ENCODE measurements at places on chromosomes 16 and 17.

DNA sequence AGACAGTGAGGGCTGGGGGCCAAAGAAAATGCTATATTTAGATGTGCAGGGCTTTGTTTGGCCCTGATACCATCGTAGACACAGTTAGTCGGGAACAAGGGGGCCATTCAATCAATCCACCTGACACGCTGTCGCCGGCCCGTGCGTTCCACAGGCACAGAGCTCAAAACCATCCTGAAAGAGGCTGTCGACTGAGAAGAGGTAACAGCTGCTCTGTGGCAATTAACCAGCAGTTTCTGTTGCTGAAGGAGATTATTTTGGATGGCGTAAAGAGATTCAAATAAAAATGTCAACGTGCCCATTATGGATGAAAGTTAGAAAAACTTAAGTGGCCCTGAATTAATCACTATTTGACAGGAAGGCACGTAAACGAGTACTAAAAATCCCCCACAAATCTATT is 276.2 kb upstream of the IRX5 start:
- no peak for DNase-seq
- H3K27ac ChIP-seq: no peak overlapping the region
- no peaks in the 10 kb centered on the region for H3K4me1 ChIP-seq
- no peak overlapping the region for H3K4me3 ChIP-seq
- H3K27me3 ChIP-seq: peaks cover 3% of the 10 kb centered on the region

DNA sequence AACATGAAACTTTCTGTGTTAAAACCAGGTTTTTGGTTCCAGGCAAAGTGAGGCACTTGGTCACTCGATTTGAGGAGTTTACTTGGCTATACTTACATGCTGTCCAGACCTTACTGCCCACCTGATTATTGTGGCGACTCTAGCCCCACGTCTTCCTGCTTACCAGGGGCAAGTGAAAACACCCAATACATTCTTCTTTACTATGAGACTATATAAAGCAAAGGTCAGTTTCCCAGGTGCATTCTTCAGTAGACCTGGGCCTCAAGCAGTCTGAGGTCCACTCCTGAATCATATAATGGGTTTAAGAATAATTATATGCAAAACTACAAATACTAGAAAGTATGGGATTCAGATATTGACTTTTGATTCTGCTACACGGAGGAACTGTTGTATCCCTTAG is 86.2 kb downstream of the EFCAB5 start:
- H3K36me3 ChIP-seq: no peaks in the 10 kb centered on the region
- no peak overlapping the region for H3K4me3 ChIP-seq
- H3K4me1 ChIP-seq: no peaks in the 10 kb centered on the region
- H3K27me3 ChIP-seq: no peaks in the 10 kb centered on the region
- no peak for DNase-seq

GRCh38 chr17:59056857-59057256 is 49.8 kb downstream of the TRIM37 start:
- no peak for DNase-seq
- no peaks in the 10 kb centered on the region for H3K27me3 ChIP-seq
- H3K4me3 ChIP-seq: no peak overlapping the region
- H3K27ac ChIP-seq: no peak overlapping the region

DNA sequence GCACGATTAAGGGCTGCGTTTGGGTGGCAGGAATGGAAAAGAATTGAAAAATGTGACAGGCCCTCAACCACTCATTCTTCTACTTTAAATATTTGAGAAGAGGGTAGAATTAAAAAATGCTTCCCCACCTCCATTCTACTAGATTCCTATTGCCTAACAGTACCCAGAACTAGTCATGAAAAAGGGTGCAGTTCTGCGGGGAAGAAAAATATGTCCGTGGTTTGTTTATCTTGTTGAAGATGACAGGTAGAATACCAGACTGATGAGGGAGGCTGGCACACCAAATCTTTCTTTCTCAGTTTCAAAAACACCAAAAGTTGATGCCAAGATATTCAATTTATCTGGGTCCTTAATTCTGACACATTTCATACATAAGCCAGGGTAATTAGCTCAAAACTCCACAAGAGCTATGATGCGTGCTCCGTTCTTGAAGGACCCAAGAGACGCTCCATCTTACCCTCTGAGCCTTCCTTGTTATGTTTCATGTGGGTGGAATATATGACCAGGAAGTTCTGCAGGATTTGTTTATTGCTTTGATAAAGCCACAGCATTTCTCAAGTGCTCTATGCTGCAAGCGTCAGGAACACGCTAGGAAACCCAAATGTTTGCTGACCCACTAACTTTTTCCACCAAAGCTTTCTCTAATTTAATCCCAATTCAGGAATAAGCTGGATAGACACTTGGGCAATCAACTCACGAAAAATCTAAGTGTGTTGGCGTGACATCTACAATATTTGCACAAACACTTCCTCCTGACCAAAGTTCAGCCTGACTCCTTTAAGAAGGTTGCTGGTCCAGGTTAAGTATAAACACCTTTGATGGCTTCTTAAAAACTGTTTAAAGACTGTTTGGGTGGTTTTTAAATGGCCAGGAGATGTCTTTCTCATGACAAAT is 20.6 kb upstream of the GAN start:
- H3K4me3 ChIP-seq: no peak overlapping the region
- DNase-seq: no peak
- H3K4me1 ChIP-seq: no peaks in the 10 kb centered on the region

DNA sequence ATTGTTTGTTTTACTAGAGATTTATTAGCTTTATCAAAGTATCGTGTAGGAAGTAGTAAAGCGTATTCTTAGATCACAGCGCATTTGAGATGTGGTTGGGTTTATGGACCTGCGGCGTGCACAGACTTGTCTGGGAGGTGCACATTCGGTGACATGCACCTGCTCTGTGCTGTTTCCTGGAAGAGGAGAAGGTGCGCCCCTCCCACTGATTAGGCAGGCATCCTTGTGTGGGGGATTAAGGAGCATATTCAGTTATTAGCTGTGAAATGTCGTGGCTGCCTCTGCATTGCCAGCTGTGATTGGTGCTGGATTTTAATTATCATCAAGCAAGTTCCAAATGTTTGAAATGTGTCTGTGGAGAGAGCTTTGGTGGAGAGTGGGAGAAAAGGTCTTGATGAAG is 903.8 kb upstream of the RBFOX1 start:
- H3K27me3 ChIP-seq: no peaks in the 10 kb centered on the region
- no peak for DNase-seq
- no peak overlapping the region for H3K27ac ChIP-seq
- H3K4me1 ChIP-seq: no peaks in the 10 kb centered on the region
- no peak overlapping the region for H3K4me3 ChIP-seq

- no peak overlapping the region for H3K27ac ChIP-seq
- DNase-seq: no peak
- H3K4me1 ChIP-seq: no peaks in the 10 kb centered on the region
- no peaks in the 10 kb centered on the region for H3K36me3 ChIP-seq
- no peaks in the 10 kb centered on the region for H3K27me3 ChIP-seq
- no peak overlapping the region for H3K4me3 ChIP-seq
Measured at GRCh38 chr17:61303817-61304096, 95.9 kb upstream of the TBX2 start.

DNA sequence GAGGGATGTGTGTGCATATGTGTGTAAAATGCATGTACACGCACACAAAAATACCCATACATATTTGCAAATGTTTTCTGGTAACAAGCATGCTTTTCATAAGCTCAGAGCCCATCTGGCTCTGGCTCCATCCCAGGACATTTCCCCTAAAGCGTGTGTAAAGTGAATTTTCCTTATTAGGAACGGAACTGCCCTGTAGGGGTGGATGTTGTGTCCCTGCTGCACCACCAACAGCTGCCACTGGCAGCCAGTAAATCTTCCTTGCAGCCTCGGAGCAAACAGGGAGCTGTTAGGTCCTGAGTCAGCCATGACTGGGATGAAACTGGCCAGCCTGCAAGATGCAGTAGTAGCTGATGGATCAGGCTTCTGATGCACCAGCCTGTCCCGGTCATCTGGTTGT is 393.5 kb downstream of the UTP18 start:
- peaks cover 3% of the 10 kb centered on the region for H3K27me3 ChIP-seq
- no peak overlapping the region for H3K27ac ChIP-seq
- H3K4me3 ChIP-seq: no peak overlapping the region
- no peaks in the 10 kb centered on the region for H3K36me3 ChIP-seq
- DNase-seq: no peak

DNA sequence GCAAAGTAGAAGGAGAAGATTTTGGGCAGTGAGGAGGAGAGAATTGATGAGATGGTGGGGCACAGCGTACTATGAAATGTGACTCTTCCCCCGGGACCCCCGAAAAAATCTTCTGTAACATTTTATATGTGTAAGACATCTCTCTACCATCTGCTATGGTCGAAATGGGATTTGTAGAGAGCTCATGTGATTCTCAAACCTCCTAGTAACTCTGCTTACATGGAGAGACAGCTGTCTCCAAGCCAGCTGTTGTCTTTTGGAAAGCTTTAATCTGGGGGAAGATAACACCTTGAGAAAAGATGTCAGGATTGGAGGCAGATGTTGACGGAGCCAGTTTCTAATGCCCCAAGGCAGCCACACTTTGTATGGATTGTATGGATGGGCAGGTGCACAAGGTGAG is 94.1 kb downstream of the PRKCB start:
- H3K4me1 ChIP-seq: no peaks in the 10 kb centered on the region
- no peak overlapping the region for H3K4me3 ChIP-seq
- H3K36me3 ChIP-seq: no peaks in the 10 kb centered on the region
- no peaks in the 10 kb centered on the region for H3K27me3 ChIP-seq

DNA sequence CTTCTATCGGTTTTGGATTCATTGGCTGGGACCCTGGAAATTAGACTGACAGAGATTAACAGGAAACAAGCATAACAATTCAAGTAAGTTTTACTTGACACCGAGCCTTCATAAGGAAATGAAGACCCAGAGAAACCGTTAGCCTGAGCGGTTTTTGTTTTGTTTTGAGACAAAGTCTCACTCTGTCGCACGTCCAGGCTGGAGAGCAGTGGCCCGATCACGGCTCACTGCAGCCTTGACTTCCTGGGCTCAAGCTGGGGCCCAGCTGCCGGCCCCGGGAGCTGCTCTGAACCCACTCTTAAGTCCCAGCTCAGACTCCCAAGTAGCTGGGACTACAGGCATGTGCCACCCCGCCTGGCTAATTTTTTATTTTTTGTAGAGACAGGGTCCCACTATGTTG is 321.3 kb downstream of the SEC14L1 start:
- H3K27me3 ChIP-seq: no peaks in the 10 kb centered on the region
- peak overlapping the region; percentile 85 for H3K27ac ChIP-seq
- peaks cover 89% of the 10 kb centered on the region for H3K4me1 ChIP-seq
- DNase-seq: no peak

DNA sequence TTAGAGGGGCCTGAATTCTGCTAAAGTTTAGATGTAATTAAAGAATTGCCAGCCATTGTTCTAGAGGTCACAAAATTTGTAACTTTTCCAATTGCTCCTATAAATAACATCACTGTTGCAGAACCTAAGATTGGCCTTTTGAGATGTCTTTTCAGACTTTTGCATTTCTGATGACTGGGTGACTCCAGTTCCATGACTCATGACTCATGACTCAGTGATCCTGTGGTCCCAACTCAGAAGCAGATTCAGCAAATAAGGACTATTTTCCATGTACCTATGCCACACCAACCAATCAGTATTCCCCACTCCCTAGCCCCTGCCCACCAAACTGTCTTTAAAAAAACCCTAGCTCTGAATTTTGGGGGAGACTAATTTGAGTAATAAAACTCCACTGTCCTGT is 740.9 kb downstream of the CDH8 start:
- no peaks in the 10 kb centered on the region for H3K36me3 ChIP-seq
- H3K27me3 ChIP-seq: no peaks in the 10 kb centered on the region

GRCh38 chr16:10754941-10755340 is 11.3 kb downstream of the NUBP1 start:
- H3K27ac ChIP-seq: no peak overlapping the region
- H3K27me3 ChIP-seq: no peaks in the 10 kb centered on the region
- no peak overlapping the region for H3K4me3 ChIP-seq
- peaks cover 68% of the 10 kb centered on the region for H3K36me3 ChIP-seq
- DNase-seq: no peak
- no peaks in the 10 kb centered on the region for H3K4me1 ChIP-seq

DNA sequence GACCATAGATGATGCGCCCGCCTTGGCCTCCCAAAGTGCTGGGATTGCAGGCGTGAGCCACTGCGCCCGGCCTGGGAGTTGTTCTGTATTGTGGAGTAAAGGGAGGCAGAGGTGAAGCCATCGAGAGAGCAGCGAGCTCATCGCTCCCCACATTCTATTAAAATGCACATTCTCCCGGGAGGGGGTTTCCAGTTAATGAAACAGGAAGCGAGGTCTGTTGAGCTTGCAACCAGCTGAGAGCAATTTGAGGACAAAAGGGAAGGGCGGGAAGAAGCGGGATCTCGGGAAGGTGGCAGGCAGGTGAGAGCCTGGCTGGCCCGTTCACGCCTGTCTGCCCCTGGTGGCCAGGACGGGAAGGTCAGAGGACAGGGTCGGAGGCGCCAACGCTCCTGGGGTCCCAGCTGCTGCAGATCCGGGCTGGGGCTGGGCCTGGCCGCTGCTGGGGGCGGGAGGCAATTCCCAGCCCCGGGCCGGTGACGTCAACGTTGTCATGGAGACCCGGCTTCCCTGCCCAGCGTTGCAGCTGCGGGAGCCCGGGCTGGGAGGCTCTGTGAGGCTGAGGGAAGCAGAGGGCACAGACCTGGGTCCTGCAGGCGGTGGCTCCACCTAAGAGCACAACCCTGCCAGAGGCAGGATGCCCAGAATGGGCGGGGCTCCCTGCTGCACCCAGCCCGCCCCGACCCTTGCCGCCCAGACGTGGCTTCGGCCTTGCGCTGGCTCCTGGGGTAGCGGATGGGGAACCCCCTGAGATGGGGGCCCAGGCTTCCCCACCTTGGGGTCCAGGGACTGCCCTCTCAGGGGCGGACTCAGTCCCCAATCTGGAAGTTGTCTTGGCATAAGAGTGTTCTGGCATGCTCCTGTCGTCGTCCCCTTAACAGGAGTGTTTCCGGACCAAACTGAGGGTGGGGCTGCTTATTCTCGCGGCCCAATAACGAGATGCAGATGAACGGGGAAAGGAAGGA is 48.7 kb upstream of the PLCG2 start:
- H3K4me3 ChIP-seq: peak overlapping the region; percentile 54
- peaks cover 13% of the 10 kb centered on the region for H3K4me1 ChIP-seq
- no peaks in the 10 kb centered on the region for H3K36me3 ChIP-seq
- H3K27ac ChIP-seq: peak overlapping the region; percentile 62

DNA sequence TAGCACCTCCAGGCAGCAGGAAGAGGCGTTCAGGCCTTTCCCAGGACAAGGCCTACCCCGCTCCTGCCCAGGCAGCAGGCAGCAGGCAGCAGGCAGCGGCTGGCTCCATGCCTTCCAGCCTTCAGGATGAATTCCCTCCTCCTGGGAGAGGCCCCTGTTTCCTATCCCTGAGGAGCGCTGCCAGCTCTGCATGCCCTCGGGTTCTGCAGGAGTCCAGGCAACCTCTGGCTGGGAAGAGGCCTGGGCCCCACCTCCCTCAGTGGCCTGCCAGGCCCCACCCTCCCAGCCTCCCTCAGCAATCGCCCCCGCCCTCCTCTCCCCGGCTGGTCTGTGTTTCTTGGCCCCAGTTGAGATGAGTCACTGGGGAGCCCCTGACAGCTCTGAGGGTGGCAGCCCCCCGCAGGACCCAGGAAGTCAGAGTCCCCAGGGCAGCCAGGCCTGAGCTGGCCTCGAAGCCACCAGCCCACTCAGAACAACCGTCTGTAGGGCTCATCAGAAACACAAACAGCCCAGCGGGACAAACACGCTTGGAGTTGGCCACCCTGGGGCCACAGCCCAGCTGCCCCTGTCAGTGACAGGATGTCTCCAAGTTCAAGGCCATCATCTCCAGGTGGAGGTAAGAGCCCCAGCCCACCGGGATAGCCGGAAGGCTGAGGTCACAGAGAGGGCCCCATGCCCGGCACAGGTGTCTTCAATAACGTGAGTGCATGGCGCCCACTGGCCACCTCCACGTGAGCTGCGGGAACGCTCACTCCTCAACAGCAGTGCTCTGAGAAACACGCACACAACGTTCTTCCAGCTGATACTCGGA is 39.5 kb upstream of the CIBAR2 start:
- H3K27ac ChIP-seq: no peak overlapping the region
- H3K36me3 ChIP-seq: no peaks in the 10 kb centered on the region
- no peaks in the 10 kb centered on the region for H3K27me3 ChIP-seq
- no peaks in the 10 kb centered on the region for H3K4me1 ChIP-seq
- DNase-seq: no peak

Measured in effector memory CD4-positive, alpha-beta T cell (primary cell).